Stimulated activated CD8-positive, alpha-beta memory T cell treated with anti-CD3 and anti-CD28 coated beads, Interleukin-7, amount 100 ng/mL, for 1 hour (primary cell): ENCODE measurements at places on chromosomes 12 and 14.

DNA sequence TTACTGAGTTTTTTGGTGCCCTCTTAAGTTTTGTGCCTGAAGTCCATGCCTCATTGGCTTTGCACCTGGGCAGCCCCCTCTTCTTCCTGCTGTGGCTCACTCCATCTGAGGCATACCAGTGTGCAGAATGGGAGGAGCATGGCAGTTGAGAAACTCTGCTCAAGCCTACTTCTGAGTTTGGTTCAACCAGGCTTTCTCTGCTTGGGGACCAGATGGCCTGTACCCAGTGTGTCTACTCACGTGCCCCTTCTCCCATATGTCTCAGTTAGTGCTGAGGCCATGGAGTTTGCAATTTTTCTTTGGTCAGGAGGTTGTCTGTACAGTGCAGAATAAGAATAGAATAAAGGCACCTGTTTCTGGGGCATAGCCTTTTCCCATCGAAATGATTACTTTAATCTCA lies 383.3 kb upstream of the DDHD1 start:
- no peak for DNase-seq

DNA sequence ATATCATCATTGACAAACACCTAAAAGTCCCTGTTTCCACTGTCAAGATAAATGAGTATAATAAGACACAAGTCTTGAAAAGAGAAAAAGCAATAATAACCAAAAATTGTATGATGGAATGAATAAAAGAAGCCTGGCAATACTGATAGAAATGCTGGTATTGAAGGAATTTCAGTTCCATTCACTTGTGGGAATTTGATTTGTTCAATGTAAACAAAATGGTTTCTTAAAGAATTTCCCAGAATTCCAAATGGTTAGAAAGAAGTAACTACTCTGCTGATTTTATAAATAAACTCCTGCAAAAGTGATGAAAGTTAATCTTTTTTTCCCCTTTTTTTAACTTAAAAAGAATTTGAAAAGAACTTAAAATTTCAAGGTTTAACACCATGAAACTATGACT lies 129.9 kb upstream of the PDZRN4 start:
- DNase-seq = no peak

- no peak for DNase-seq
These were observed 120.9 kb upstream of the HIF1A start for GRCh38 chr14:61574514-61574807.

DNA sequence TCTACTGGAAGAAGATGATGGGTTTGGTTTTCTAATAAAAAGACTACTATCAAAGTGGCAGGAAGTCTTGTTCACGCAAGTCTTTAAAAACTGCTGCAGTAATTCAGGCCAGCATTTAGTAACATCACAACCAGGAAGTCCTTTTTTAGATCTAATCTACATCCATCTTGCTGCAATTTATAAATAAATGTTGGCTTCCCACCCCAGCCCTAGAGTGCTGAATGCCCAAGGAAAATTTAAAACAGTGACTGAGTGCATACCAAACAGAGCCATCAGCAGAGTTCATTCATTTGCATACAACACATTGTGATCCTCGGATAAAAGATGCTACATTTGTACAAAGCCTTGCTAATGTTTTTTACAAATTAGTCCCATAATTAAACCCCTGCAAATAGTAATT lies 72.1 kb downstream of the PHLDA1 start:
- DNase-seq = no peak

- DNase-seq = no peak
These were observed 132.4 kb downstream of the KCNA5 start for GRCh38 chr12:5176036-5176435.

GRCh38 chr14:105989566-105990302 lies 463.4 kb downstream of the TMEM121 start:
- DNase-seq = no peak

DNA sequence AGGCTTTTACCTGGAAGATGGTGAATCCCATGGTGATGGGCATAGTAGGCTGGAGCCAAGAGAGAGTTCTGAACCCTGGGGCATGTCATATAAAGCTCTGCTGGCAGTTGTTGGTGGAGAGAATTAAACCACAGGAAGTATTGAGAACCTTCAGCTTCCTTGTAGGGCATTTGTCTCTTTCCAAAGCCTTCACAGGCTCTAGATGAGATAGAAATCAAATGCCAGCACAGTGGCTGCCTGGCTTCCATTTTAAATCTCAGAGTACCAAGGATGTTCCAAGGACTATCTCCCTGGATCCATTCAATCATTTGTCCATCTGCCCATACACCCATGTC lies 369.6 kb downstream of the DPF3 start:
- no peak for DNase-seq

DNA sequence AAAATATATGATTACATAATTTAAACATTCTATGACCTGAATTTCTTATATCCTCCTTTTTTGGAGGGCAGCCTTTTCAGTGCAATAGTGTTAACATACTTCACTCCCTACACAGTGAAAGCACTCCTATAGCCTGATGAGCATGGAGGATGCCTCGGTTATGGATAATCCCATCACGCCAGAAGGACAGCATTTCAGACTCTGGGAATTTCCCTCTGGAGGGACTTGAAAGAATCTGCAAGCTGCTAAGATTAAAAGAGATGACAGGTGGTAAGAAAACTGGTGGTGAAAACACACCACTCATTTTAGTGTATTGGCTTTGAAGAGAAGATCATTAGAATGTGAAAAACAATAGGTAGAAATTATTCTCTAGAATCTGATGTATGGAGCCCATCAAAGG lies 99.3 kb upstream of the LMNTD1 start:
- DNase-seq = no peak

DNA sequence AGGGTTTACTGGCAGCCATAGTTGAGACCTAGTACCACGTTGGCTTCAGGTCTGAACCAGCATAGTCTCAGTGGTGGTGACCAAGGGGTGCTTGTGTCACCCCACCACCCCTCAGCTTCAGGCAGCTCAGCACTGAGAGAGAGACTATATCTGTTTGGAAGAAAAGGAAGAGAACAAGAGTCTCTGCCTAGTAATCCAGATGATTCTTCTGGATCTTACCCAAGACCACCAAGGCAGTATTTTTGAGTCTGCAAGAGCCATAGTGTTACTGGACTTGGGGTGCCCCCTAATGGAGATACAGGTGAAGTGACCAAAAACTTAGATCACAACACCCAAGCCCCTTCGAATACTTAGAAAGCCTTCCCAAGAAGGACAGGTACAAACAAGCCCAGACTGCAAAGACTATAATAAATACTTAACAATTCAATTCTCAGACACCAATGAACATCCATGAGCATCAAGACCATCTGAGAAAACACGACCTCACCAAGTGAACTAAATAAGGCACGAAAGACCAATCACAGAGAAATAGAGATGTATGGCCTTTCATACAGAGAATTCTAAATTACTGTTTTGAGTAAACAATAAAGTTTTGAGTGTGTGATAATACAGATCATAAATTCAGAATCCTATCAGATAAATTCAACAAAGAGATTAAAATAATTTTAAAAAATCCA lies 107.0 kb downstream of the HELB start:
- DNase-seq = no peak

DNA sequence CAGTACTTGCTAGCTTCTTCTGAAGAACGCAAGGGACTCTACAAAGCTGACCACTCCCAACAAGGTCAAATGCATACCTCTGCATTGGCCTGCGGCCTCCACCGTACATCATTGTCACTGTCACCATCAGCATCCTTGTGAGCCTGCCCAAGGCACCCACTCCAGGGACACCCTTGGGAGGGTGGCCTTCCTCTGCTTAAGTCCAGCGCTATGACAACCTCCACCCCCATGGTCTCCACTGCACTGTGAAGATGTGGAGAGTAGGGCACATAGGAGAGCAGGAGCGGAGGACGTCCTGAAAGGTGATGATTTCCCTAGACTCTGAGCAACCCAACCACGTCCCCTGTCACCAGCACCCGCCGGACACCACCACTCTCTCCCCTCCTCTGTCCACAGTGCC lies 252.8 kb downstream of the ALG10 start:
- no peak for DNase-seq

- no peak for DNase-seq
These were observed 71.1 kb upstream of the PLEKHA5 start for GRCh38 chr12:19058235-19059021.

DNA sequence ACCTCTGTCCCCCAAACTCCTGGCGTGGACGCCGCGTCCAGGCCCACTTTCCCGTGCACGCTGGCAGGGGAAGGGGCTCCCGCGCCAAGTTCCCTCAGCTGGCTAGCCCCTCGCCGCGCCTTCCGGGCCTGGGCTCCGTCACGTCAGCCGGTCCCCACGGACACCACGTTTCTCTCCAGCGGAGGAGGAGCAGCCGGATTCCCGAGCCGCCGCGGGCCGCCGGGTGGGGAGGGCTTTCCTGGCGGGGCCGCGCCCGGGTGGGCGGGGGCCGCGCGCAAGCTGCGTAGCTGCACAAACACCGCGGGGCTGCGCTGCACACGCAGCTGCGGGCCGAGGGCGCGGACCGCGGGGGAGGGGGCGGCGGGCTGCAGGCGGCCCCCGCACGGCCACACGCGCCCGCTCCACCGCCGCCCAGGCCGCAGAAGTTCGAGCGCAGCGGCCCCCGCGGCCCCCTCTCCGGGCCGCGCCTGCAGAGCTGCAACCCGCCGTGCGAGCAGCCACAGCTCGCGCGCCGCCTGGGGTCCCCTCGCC lies 45.1 kb upstream of the PNMA1 start:
- DNase-seq = no peak

GRCh38 chr14:59060841-59061240 lies 127.6 kb upstream of the DAAM1 start:
- DNase-seq = no peak

DNA sequence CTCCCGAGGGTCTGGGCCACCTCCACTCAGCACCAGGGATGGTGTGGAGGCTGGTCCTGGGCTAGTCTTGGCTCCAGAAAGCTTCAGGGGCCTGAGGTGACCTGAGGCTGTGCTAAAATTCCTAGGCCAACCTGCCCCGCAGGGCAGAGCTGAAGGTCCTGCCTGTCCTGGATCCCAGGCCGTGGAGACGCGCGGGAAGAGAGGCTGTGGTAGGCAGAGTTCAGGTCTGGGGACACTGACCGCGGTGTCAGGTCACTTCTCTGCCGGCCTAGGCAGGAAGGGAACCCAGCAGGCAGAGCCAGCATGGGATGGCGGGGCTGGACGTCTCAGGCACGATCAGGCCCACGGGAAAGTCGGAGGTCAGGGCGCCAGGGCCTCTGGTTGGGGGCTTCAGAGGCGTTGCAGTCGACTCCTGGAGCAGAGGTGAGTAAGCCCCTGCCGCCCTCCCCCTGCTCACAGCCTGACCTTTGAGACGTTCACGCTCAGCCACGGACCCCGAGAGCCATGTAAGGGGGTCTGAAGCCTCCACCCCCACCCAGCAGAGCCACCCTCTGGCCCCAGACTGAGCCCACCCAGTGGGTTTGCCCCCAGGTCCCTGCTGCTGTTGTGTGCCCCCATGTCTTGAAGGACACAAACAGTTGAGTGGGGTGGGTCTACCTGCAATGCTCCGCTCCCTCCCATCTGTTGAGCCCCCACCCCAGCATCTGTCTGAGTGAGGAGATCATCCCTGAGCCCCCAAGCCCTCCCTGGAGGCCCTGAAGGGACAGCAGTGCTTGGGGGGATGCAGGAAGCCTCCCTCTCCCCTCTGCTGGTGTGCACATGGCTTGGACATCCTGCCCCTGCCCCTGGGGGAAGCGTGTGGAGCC lies 142.7 kb downstream of the KIF26A start:
- DNase-seq = no peak

DNA sequence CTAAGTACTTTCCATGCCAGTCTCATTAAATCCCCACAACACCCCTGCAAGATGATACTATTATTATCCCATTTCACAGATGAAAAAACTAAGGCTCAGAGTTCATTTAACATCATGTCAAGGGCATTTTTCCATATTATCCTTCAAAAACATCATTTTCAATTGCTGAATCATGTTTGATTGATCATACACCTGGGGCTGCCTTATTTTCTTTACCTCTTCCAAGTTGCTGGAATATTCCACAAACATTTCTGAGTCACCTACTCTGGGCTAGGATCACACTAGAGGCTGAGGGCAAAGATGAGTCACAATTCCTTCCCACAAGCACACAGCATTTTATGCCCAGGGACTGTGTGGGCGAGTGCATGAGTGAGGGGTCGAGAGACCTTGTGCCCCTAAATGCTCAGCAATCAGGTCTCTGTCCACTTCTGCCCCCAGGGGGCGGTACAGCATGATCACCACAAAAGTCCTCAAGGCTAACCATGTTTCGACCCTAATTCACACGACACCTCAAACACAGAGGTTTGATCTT lies 14.1 kb upstream of the TMEM119 start:
- no peak for DNase-seq

- DNase-seq = no peak
These were observed 109.1 kb downstream of the VCPKMT start for GRCh38 chr14:50007123-50007903.

GRCh38 chr12:20429852-20430251 lies 61.5 kb downstream of the PDE3A start:
- DNase-seq = no peak

DNA sequence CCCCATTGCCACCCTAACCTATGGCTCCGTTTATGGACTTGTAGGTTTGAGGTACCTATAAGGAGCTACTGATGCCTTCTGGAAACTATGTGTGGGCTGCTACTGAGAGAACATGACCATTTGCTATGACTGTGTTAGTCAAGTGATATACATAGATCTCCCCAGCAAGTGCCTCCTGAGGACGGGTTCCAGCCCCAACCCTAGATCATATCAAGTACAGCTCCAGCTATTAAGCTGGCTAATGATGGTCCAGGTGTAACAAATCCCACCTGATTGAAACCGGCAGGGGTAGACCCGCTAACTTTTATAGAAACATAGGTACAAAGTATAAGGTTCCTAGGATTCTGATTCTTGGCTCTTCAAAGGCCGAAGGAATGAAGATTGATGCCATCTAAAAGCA lies 23.7 kb downstream of the NINJ2 start:
- DNase-seq = no peak

- no peak for DNase-seq
These were observed 328.2 kb downstream of the RPL10L start for GRCh38 chr14:46323404-46323762.
